AG08395 (cell line): ENCODE measurements at places on chromosomes 7 and 10.

DNA sequence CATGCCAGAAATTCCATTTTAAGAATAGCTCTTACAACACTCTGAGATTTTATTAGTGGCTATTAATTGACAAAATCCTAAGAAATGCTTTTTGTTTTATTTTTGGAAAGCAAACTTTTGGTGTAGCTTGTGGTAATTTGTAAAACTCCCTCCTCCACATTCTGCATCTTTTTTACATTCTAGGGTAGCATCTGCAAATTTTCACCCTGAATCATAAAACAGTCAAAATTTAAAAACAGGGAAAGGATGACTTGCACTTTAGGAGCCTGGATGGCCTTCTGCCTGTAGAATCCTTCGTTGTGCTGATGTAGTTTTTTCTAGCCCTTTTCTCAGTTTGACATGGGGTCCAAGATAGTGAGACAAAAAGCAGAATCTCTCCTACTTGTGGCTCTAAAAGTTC is 316.1 kb downstream of the ADRA2A start:
- peak; percentile 48 for DNase-seq

DNA sequence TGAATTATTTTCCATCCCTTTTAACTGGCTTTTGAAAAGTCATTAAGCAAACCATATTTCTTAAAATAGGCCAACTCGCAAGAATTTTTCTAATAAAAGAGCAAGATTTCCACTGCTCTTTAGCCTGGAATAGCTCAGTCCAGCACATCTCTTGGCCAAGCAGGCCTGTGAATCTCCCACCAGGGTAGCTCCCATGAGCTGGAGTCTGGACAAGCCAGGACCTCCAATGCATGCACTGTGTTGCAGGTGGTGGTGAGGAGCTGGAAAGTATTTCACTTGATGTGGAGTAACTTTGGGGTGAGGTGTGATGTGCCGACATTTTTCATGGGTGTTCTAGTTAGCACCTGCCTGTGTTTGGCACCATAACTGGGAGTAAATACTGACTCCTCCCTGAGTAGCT is 117.3 kb upstream of the TBX20 start:
- no peak for DNase-seq

- no peak for DNase-seq
Measured at GRCh38 chr10:75546004-75546403, 114.6 kb downstream of the LRMDA start.

- DNase-seq, result no peak
Measured at GRCh38 chr10:95261926-95262325, 28.9 kb downstream of the PDLIM1 start.

DNA sequence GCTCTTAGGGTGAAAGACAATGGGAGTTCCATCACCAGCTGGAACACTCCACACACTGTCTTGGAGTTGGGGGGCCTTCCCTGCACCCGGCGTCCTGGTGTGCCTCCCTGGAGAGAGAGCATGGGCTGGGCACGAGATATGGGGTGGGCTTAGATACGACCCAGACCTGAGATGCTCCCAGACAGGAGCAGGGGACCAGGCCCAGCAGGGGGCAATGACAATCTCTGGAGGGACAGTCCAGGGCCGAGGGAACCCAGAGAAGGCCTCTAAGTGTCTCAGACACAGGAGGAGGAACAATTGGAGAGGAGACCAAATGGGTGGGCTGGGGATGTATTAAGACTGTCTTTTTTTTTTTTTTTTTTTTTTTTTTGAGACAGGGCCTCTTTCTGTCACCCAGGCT is 40.0 kb downstream of the MYL10 start:
- no peak for DNase-seq

DNA sequence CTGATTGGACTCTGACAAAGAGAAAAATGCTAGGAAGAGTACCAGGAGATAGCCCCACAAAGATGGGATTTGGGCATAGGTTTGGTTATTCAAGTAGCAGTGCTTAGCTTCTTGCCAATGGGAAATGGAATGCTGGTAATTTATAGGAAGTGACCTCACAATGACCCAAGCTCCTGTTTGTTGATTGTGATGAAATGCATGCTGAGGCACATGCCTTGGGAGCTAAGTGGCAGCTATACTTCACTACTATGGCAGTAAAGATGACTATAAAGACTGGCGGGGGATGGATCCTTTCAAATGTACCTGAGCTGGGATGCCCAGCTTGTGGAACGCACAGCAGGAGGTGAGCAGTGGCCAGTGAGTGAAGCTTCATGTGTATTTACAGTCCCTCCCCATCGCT is 153.8 kb downstream of the ZNF22 start:
- no peak for DNase-seq

GRCh38 chr10:1121271-1121970 is 65.2 kb downstream of the WDR37 start:
- no peak for DNase-seq

DNA sequence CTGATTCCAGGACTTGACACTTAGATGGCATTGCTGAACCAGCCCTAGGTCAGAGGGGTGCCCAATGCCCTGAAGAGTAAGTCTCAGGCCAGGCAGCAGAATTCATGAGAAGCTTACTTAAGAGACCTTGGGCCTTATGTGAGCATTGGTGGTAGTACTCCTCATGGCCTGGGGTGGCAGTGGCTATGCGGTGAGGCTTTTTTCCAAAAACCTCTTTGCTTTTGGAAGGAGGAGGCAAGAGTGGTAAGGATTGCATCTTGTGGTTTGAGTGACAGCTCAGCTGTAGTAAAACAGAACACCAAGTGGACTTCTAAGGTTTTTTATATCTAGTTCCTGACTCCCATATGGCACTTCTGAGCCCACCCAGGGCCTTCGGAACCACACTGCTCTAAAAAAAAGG is 459.0 kb upstream of the STEAP1 start:
- no peak for DNase-seq

GRCh38 chr10:58331646-58332045 is 3.2 kb upstream of the UBE2D1 start:
- no peak for DNase-seq

DNA sequence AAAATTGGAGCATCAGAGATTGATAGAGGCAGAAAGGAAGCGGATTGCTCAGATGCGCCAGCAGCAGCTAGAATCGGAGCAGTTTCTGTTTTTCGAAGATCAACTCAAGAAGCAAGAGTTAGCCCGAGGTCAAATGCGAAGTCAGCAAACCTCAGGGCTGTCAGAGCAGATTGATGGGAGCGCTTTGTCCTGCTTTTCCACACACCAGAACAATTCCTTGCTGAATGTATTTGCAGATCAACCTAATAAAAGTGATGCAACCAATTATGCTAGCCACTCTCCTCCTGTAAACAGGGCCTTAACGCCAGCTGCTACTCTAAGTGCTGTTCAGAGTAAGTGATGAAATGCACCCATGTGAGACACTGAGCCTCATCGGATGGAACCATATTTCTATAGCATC is 33.1 kb downstream of the STAMBPL1 start:
- DNase-seq, result no peak

- no peak for DNase-seq
Measured at GRCh38 chr10:90738885-90739284, 119.0 kb downstream of the HTR7 start.
